ENCODE measurements at places on chromosomes 1 and 21.
A peak's percentile ranks its signal among the peaks of the same experiment; 100 is the strongest.

GRCh38 chr1:19665496-19666465, 1.1 kb downstream of the HTR6 start:
- no peaks in the 10 kb centered on the region for H3K27me3 ChIP-seq
- no peaks in the 10 kb centered on the region for H3K36me3 ChIP-seq
- no peak overlapping the region for H3K27ac ChIP-seq
- no peak for DNase-seq
- peak overlapping the region; percentile 51 for H3K4me3 ChIP-seq
- H3K4me1 ChIP-seq = no peaks in the 10 kb centered on the region

DNA sequence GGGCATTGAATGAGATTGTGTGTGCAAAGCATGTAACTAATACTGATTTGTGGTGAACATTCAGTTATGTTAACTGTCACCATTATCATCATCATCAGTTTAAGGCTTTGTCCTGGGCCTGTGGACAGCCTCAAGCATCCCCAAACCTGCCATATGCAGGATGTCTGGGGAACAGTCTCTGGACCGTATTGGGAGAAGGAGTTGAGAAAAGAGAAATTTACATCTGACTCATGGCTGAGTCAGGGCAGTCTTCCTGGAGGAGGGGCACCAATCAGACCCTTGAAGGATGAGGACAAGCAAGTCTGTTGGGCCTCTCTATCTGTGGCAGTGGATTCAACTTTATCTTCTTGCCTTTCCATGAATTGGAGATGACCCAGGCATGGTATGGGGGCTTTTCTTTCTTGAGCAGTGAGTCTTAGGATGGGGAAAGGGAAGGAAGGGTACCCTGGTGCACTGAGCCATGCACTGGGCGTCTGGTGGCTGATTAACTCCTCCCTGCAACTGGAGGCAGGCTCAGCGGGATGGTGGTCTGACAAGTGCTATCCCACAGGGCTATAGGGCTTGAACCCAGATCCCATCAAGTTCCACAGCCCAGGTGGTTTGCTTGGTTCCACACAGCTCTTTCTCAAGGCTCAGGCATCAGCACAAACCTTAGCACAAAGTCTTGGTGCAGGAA, 2.9 kb downstream of the PADI3 start:
- DNase-seq = no peak
- no peak overlapping the region for H3K4me3 ChIP-seq
- peaks cover 3% of the 10 kb centered on the region for H3K27me3 ChIP-seq
- H3K4me1 ChIP-seq = peaks cover 46% of the 10 kb centered on the region
- no peaks in the 10 kb centered on the region for H3K36me3 ChIP-seq

DNA sequence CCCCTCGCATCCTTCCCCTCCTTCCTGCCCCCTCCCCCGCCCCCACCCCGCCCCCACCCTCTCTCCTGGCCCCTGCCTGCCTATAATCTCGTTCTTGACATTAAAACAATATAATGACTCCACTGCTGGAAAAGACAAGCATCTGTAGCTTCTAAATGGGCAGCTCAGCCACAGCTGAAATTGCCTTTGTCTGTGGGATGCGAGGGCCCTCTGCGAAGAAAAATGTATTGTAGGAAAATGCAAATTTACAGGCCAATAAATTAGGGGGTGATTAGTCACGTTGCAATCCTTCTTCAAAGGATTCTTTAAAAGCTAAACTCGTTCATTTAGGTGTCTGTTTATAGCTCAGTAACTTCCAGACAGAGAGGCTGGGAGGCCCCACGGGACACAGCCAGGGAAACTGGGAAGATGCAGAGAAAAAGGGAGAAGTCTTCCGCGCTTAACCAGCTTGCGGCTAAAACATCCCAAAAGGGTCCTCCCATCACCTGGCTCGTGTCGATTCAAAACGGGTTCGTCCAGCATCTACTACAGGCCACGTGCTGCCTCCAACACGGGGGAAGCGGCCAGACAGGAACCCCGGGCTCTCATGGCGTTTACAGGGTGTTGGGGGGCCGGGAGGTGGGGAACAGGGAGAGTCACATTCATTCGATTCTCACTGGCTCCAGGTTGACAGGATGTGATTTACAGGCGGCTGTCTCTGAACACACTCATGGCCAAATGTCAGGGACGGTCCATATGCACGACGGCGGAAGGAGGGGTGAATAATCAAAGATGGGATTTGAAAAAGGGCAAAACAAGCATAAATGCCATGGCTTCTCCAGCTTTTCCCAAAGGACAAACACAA, 100.5 kb upstream of the ZBTB40 start:
- no peak overlapping the region for H3K27ac ChIP-seq
- no peak overlapping the region for H3K4me3 ChIP-seq
- no peaks in the 10 kb centered on the region for H3K36me3 ChIP-seq

DNA sequence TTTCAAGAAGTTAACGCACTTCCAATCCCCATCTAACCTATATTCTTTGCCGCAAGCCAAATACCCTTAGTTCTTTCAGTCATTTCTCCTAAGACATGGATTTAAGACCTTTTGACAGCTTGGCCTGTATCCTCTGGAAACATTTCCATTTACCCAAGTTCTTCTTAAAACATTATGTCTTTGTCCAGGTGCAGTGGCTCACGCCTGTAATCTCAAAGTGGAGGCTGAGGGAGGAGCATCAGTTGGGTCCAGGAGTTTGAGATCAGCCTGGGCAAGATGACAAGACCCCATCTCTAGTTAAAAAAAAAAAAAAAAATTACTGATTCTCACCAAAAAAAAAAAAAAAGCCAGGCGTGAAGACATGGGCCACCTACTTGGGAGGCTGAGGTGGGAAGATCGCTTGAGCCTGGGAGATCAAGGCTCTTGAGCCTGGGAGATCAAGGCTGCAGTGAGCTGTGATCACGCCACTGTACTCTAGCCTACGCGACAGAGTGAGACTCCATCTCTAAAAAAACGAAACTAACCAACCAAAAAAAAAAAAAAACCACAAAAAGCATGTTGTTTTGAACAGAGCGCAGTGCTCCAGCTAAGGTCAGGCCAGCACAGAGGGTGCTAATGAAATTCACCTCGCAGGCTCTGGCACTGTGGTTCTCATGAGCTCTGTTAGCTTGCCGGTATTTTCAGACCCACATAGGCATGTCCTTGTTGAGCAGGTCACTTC, 36.0 kb downstream of the NUAK2 start:
- no peak overlapping the region for H3K27ac ChIP-seq
- DNase-seq = no peak
- H3K4me1 ChIP-seq = peaks cover 30% of the 10 kb centered on the region

DNA sequence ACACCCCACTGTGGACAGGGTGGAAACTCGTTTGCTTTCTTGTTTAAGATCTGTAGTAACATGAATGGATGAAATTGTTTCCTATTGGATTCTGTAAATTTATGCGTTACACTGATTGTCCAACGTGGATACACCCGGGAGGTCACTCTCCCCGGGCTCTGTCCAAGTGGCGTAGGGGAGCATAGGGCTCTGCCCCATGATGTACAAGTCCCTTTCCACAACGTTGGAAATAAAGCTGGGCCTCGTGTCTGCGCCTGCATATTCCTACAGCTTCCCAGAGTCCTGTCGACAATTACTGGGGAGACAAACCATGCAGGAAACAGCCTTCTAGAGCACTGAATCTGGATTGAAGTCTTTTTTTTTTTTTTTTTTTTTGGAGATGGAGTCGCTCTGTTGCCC, 1.4 kb downstream of the RCC1 start:
- H3K27ac ChIP-seq = peak overlapping the region; percentile 97
- H3K27me3 ChIP-seq = no peaks in the 10 kb centered on the region
- DNase-seq = no peak
- H3K4me3 ChIP-seq = peak overlapping the region; percentile 94

GRCh38 chr21:31286621-31287020, 57.4 kb downstream of the TIAM1 start:
- H3K27ac ChIP-seq = no peak overlapping the region
- H3K27me3 ChIP-seq = no peaks in the 10 kb centered on the region
- no peak for DNase-seq
- no peaks in the 10 kb centered on the region for H3K36me3 ChIP-seq

DNA sequence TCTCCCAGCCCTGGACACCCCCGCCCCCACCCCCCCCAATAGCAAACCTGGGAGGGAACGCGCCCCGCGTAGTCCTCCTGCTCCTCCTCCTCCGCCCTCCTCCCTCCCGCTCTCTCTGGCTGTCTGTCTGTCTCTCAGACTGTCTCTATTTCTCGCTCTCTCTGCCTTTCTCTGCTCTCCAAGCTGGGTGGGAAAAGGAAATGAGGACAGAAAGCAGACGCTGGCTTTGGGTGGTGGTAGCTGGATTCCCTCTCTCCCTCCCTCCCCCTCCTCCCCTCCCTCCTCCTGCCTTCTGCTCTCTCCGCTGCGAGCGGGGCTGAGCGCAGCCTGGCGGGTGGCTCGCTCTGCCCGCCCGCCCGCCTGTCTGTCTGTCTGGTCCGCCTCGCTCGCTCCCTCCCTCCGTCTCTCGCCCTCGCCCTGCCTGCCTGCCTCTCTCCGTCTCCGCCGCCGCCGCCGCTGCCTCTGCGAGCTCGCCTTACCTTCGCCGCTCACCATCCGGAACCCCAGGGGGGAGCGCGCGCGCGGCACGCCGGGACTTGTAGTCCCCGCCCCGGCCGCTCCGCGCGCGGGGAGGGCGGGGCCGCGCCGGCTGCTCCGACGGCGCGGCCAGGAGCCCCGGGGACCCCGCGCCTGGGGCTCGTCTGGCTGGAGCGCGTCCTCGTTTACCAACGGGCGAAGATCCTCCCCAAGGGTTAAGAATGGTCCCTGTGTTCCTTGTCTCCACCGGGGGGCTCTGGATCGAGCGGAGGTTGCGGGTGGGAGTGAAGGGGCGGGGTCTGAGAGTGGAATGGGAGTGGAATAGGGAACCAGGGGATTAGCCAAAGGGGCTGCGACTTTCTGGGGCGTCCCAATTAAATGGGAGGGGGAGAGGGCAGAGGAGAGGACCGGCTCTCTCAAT, at the start of gene AHDC1:
Gene AHDC1, minus strand, starts transcription at position 464 of the 898 bp plus-strand sequence. CDS start 52,029 bp downstream, outside the sequence.
- H3K4me1 ChIP-seq = peaks cover 70% of the 10 kb centered on the region
- peak within 1 kb of the TSS; percentile 68 for H3K27ac ChIP-seq
- peak within 1 kb of the TSS; percentile 95 for H3K4me3 ChIP-seq
- peak; percentile 65 for DNase-seq

DNA sequence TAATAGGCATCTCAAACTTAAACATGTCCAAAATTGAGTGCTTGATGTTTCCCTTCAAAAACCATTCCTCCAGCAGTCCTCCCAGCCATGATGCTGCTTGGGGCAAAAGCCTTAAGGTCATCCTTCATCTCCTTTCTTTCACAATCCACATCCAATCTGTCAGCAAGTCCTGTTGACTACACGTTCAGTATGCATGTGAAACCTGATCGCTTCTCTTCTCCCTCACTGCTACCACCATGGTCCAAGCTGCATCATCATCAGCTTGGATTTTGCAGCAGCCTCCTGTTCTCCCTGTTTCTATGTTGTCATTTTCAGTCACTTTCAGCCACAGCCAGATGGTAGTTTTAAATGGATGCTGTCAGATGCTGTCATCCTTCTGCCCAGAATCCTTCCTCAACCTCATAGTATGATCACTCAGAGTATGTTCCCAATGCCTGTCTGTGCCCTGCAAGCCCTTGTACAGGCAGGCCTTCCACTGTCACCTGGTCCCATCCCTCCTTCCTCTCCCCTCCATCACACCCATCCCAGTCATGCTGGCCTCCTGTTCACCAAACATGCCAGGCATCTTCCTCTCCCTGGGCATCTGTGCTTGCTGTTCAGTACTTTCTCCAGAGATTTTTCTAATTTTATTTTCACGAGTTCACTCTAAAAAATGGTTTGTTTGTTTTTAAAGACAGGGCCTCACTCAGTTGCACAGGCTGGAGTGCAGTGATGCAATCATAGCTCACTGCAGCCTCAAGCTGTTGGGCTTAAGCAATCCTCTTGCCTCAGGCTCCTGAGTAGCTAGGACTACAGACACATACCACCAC, 66.0 kb downstream of the SYDE2 start:
- H3K27me3 ChIP-seq = no peaks in the 10 kb centered on the region
- no peaks in the 10 kb centered on the region for H3K4me1 ChIP-seq
- no peak overlapping the region for H3K4me3 ChIP-seq
- H3K36me3 ChIP-seq = no peaks in the 10 kb centered on the region

GRCh38 chr1:67308136-67308535, 463 bp downstream of the IL12RB2 start:
- H3K27me3 ChIP-seq = no peaks in the 10 kb centered on the region
- H3K36me3 ChIP-seq = no peaks in the 10 kb centered on the region
- H3K27ac ChIP-seq = no peak overlapping the region
- DNase-seq = no peak

GRCh38 chr1:79749607-79750006, 743.1 kb upstream of the ADGRL4 start:
- no peaks in the 10 kb centered on the region for H3K36me3 ChIP-seq
- H3K4me3 ChIP-seq = no peak overlapping the region
- no peaks in the 10 kb centered on the region for H3K27me3 ChIP-seq
- H3K4me1 ChIP-seq = no peaks in the 10 kb centered on the region
- no peak overlapping the region for H3K27ac ChIP-seq

GRCh38 chr1:216111842-216112241, 311.4 kb downstream of the USH2A start:
- no peaks in the 10 kb centered on the region for H3K36me3 ChIP-seq
- H3K27ac ChIP-seq = no peak overlapping the region
- no peak overlapping the region for H3K4me3 ChIP-seq
- no peaks in the 10 kb centered on the region for H3K27me3 ChIP-seq

DNA sequence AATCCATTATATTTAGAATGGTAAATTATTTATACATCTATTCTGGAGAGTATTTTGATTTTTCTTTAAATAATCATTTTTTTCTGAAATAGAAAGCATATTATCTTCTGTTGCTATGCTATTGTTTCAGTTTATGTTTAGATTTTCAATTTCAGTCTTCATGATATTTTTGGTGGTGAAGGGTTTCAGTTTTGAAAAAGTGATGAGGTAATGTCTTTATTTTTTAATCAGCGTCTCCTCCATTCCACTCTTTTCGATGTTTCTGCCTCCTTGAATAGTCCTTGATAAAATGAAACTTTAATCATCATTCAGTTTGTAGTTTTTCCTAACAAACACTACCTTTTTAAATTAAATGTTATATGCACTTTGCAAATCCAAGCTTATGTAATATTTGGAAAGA, 428.6 kb downstream of the PTPRC start:
- no peaks in the 10 kb centered on the region for H3K4me1 ChIP-seq
- no peaks in the 10 kb centered on the region for H3K27me3 ChIP-seq
- H3K4me3 ChIP-seq = no peak overlapping the region
- H3K36me3 ChIP-seq = no peaks in the 10 kb centered on the region
- DNase-seq = no peak
- H3K27ac ChIP-seq = no peak overlapping the region

DNA sequence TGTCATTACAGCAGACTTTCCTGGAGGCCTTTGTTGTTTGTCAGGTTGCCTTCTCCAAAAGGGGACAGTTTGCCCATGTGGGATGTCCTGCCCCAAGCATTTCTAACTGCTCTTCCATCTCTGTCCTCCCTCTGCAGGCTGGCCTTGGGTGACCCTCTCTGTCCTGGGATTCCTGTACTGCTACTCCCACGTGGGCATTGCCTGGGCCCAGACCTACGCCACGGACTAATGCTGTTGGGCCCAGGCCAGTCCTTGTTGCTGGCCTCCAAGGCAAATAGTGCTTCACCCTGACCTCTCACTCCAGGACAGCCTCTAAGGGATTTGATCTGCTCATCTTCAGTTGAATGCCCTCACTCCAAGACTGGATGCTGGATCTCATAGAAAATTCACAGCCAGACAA, 345.4 kb downstream of the HHAT start:
- H3K4me1 ChIP-seq = no peaks in the 10 kb centered on the region
- H3K4me3 ChIP-seq = no peak overlapping the region
- H3K27ac ChIP-seq = no peak overlapping the region
- no peak for DNase-seq
